NCI-H526 treated with DMSO at 0.1 percent for 48 hours (cell line): ENCODE measurements at places on chromosomes 1 and 21.

GRCh38 chr1:150152772-150153456 lies 3.2 kb downstream of the PLEKHO1 start:
- no peak for DNase-seq

DNA sequence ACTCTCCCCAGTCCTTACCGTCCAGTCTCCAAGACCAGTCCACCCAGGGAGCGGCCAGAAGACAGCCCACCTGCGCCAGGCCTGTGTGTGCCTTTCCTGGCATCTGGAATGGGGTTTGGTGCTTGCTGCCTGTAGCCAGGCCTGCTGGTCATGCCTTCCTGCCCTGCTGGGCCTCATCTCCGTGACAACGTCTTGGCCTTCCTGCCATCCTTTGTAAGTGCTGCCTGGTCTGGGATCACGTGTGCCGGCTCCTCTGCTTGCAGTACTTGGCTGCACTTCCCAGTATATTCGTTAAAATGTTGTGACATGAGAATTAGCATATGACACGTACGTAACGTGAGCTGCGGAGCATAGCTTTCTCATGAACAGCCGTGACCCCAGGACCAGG lies 145.3 kb upstream of the COL6A1 start:
- DNase-seq = no peak

- no peak for DNase-seq
Measured at GRCh38 chr1:172219966-172220365, 200.5 kb upstream of the C1orf105 start.

GRCh38 chr1:53174971-53175913 lies 21.4 kb upstream of the CPT2 start:
- no peak for DNase-seq

DNA sequence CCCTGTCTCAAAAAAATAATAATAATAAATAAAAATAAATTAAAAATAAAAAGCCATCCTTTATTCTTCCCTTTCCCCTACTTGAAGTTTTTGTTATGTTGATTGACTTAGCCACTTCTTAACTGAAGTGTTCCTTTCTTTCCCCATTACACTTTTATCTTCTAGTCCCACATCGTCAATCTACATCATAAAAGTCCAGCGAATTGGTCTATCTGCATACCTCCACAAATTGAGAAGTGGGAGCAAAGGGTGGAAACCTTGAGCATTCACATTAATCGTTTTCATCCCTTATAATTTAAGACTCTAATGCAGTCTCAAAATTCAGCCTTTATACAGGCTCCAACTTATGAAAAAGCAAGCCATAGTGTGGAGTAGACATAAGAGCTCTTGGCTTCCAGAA lies 6.5 kb upstream of the ZYG11A start:
- DNase-seq = no peak
